Activated B cell treated with CpG ODN at 0.5 μM for 24 hours (primary cell): ENCODE measurements at places on chromosomes 3 and 15. TPM values are rescaled to one million over a fixed set of nuclear protein-coding genes. Genes with fewer than 3 reads are reported as not detected.

GRCh38 chr15:97522347-97522746, 438.2 kb upstream of the ARRDC4 start:
- DNase-seq, result no peak

GRCh38 chr15:60043744-60044435, 39.8 kb downstream of the FOXB1 start:
- DNase-seq, result no peak

- DNase-seq, result no peak
These were observed 132.8 kb upstream of the SLC24A5 start for GRCh38 chr15:47987908-47988532.

- DNase-seq, result no peak
These were observed 261.7 kb downstream of the ULK4 start for GRCh38 chr3:41700155-41700554.

DNA sequence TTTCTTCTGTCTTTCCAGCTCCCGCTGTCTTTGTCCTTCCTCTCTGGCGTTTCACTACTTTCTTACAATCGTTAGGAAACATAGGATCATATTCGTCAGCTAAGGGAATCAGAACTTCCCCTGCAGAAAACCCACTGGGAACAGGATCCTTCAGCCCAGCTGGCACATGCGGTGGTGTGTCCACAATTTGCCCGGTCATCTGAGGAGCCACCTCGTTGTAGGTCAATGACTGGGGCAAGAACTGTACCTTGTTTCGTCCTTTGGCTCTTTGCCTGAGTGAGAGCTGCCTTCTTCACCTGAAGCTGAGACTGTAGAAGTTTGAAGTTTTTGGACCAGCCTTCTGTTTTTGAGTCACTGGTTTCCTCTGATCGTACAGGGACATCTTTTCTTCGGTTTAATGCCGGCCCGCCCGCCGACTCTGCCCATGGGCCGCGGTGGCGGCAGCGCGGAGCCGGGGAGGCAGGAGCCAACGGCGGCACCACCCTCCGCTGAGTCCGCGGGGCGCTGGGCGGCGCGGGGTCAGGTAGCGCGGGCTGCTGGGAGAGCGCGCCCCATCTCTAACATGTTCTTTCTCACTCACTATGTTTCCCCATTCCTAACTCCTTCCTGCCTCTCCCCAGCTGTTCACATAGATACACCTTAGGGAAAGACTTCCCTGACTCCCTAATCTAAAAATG, 214.1 kb upstream of the NANOGP8 start:
- DNase-seq, result no peak

DNA sequence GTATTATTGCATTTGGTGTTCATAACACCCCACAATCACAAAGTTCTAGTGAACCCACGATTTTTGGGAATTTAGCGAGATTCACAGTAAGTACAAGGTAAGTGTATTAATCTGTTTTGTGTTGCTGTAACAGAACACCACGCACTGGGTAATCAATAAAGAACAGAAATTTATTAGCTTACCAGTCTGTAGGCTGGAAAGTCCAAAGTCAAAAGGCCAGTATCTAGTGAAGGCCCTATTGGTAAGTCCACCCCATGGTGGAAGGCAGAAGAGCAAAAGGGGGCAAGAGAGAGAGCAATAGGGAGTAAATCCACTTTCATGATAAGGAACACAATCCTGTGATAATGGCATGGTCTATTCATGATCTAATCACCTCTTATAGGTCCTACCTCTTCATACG, 190.3 kb upstream of the KCNMB2 start:
- no peak for DNase-seq

DNA sequence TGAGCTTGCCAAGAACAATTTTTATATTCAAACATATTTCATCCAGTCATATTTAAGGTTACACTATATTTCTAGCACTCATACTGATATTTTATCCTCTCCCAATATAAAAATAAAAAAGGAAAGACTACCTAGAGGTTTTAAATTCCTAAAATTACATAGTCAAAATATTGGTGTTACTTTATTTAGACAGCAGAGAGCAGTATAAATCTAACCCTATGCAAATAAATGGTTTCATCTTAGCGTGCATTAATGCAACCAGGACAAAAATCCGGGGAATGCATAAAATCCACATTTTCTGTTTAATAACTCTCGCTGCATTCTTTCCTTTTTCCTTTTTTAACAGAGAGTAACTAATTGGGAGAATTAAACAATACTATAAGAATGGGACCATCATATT, 1447.4 kb upstream of the ALCAM start:
- DNase-seq, result no peak

DNA sequence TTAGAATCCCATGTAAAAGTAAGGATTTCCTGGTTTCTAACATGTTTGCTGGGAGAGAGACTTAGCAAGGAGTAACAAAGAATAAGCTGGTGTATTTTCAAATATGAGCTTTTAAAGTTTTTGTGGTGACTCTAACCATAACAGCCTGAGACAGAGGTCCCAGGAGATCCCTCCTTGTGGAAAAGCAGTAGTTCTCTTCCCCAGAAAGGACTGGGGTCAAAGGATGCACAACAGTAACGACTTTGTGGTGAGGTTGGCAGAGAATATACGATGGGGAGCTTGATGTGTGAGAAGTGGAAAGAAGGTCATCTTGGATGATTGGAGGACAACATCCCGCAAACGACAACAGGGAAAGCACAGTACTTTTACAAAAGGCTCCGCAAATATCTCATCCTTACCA, 38.2 kb downstream of the ABHD5 start:
- no peak for DNase-seq

DNA sequence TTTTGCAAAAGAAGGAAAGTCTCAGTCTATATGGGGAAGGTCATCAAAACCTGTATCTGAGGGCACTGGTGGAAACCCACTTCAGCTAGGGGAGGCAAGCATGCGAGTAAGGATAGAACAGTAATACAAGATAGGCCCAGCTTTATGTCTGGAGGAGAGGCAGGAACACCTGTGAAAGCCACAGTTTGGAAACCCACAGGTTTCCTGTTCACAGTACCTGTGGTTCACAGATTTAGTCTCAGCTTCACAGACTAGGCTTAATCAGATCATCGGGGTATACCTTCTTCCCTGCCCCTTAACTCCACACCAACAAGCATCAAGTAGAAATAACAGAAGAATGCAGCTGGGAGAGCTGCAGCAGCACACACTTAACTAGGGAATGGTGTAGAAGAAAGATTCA, 36.2 kb downstream of the C2CD4B start:
- no peak for DNase-seq

DNA sequence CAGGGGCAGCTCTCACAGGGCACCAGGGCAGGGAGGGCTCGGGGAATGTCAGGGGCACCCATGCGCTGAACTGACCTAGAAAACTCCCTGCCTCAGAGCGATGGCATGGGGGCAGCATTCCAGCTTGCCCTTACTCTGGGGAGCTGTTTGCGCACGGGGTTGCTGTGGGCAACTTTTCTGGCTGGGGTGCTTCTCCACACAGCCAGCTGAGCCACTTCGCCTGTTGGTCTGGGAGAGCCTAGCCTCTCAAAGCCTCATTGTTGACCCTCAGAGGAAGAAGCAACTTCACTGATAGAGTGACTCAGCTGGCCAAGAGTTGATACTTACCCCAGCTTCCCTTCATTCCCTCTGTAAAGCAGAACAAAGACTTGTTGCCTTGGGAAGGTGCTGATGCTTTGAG, 42.6 kb upstream of the MRPS22 start:
- no peak for DNase-seq

DNA sequence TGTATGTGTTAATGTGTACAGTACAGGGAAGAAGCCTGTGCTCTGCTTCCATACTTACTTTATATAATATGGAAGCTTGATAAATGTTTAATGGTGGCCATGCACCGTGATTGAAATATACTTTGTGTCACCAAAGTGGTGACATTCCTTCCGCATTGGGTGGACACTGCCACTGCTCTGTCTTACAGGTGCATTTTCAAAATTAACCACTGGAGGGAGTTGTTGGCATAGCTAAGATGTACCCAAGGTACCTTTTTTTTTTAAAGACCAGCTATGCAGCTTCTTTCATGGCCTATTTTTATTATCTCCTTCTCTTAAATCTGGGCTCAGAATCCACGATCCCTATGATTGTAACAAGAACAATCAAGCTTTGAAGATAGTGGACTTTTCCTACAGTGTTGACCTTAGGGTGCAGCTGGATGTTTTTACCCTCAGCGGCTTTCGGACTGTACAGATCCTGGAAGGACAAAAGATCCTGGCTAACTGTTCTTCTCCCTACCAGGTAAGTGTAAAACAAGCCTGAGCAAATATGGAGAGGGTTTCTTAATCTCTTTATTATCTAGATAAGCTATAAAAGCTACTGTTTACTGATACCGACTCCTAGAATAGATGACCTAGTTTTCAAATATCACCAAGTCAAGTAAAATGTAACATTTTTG, 21.6 kb upstream of the PAK6 start:
- no peak for DNase-seq

DNA sequence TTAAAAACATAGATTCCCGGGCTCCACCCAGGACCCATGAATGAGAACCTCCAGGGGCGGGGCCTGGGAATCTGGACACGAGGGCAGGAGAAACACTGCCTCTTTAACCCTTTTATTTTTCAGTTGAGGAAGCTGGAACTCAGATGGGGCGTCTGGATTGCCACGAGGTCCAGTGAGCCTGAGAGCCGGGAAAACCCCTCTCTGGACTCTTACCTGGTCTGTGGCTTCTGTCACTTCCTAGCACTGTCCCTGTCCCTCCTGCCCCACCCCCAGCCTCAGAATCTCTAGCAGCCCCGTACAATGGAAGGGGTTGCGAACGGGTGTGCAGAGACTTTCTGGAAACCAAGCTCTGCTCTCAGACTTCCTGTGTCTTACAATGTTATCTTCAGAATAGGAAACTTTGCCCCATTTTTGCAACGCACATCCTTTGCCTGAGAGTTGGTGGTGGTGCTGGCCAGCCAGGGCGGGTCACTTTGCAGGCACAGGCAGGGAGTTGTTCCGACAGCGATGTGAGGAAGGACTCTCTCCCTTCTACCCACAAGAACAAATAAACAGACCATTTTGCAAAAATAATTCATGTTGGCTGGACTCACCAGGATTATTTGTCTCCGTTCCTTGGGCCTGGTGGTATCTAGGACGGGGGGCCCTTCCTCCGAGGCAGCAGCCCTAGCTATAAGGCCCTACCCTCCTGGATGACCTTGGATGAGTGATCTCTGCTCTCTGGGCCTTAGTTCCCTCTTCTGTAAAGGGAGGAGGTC, 59.1 kb downstream of the SMAD6 start:
- DNase-seq, result no peak

- DNase-seq, result no peak
These were observed 5.4 kb downstream of the NDUFB4 start for GRCh38 chr3:120601554-120601953.

DNA sequence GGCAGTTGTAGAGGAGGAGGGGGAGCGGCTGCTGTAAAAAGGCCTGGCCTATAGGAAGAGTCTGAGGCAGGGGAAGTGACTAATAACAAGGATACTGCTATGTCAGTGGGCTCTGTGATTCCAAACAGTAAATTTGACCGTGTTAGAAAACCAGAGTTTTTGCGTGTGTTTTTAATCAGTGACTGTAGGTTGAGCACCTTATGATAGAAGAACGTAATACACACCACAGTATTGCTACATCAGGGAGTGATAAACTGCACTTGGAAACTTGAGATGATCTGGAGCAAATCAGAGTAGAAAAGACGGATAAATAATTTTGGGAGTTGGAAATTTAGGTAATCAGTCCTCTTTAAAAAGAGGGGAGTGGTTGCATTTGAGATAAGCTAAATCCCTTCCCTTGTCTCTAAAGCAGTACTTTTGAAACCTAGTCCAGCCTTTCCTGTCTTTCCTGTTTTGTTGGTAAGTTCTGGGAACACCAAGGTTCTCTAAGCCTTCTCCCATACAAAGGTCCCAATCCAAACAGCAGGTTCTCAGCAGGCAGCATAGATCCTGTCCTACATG, 130.5 kb upstream of the NR2E3 start:
- no peak for DNase-seq

DNA sequence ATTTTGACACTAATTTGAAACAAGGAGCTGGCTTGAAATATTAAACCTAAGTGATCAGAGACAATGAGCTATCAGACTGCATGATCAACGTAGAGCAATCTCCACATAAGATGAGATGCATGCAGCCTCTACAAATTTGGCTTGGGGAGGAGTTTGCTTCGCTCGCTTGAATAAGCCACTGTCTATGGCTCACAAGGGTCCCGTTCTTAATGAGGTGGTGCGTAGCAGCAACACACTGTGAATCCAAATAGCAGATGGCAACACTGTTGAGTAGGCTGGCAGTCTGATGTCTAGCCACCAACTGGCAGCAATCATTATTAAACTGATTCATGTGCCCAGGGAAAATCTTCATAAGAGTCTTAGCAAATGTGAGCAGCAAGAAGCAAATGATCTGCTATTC, 125.4 kb upstream of the CCDC54 start:
- DNase-seq, result no peak

DNA sequence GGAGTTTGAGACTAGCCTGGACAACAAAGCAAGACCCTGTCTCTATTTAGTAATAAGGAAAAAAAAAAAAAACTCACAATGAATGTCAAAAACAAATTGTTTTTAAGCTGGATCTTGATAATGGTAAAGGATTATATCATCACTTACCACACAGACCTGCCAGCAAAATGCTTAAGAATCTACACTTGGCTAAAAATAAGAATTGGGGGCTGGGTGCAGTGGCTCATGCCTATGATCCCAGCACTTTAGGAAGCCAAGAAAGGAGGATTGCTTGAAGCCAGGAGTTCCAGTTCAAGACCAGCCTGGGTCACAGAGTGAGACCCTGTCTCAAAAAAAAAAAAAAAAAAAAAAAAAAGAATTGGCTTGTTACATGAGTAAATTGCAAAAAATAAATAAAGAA, 31.0 kb downstream of the ACAP2 start:
- no peak for DNase-seq

DNA sequence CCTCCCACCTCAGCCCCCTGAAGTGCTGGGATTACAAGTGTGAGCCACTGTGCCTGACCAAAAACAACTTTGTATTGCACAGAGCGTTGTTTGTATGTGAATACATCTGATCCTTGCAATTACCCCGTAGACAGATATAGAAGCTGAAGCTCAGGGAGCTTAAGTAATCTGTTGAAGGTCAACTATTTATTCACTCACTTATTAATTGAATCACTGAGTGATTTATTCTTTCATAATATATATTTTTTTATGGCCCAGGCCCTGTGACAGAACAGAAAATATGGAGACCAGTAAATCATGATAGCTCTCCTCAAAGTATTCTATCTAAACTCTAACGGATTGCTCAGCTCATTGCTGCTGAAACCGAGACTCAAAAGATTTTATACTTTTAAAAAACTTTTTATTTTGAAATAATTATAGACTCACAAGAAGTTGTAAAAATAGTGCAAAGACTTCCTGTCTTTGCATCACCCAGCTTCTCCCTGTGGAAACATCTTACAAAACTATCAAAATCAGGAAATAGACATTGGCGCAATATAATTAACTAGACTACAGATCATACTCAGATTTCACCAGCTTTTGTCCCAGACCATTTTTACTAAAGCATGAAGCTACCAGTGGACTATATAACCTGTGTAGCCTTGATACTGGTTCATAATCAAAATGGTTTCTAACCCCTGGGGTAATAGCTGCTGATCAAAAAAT, 466.1 kb downstream of the PDCD6IP start:
- no peak for DNase-seq

GRCh38 chr3:36562945-36563344, 182.6 kb downstream of the STAC start:
- no peak for DNase-seq

IL16 gene
- total RNA-seq, result 205 and 206 TPM in 2 replicates

PLSCR5 gene
- not detected in 2 replicates for total RNA-seq

MYO5C gene
- total RNA-seq, result 2.4 and 3.3 TPM in 2 replicates

BNC1 gene
- total RNA-seq, result not detected in 2 replicates

C15orf39 gene
- total RNA-seq, result 59.6 and 73.2 TPM in 2 replicates

PEX5L gene
- not detected in 2 replicates for total RNA-seq
